ENCODE measurements at places on chromosomes 5 and 9.

DNA sequence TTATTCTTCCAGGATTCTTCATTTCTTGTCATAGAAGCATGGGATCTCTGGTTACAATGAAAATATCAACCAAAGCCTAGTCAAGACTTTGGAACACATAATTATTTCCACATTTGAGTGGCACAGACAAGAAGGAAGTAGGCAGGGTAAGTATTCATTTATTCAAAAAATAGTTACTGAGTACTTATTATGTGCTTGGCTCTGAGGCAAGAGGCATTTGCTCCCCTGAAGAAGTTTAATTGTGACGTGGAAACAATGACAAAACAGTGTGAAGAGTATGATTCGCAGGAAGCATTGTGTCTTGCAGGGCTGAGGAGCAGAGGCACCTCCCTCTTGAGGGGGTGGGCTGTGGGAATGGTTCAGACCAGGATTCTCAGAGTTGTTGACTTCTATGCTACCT lies 45.0 kb upstream of the TNFSF15 start:
- no peak for DNase-seq

DNA sequence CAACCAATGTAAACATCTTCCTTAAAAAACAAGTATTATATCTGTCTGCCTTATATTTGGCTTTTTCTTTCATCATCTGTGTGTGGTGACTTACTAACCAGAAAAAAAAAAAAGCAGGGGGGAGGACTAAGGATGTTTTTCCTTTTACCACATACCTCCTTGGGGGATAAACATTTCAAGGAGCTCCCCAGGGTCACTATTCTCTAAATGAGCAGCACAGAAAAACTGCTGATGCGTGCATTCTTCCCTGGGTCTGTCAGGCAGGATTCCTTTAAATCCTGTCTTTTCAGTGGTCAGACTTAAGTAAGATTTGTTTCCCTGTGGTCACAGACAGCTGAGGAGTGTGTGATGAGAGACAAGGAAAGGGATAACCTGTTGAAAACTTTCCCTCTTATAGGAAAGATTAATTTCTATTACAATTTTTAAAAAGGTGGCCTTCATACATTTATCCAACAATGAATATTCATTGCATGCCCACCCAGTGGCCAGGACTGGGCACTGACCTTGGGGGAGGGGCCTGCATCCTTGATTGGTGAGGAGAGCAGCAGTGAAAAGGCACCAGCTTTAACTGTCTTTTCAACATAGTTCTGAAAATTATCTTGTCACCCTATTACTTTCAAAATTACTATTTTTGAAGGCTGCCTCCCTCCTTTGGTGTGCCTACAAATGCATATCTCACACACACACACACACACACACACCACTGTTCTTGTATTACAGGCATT lies 123.1 kb downstream of the TLE4 start:
- no peak for DNase-seq

- no peak for DNase-seq
Observed at GRCh38 chr5:66234241-66234640, 90.1 kb downstream of the SREK1 start.

DNA sequence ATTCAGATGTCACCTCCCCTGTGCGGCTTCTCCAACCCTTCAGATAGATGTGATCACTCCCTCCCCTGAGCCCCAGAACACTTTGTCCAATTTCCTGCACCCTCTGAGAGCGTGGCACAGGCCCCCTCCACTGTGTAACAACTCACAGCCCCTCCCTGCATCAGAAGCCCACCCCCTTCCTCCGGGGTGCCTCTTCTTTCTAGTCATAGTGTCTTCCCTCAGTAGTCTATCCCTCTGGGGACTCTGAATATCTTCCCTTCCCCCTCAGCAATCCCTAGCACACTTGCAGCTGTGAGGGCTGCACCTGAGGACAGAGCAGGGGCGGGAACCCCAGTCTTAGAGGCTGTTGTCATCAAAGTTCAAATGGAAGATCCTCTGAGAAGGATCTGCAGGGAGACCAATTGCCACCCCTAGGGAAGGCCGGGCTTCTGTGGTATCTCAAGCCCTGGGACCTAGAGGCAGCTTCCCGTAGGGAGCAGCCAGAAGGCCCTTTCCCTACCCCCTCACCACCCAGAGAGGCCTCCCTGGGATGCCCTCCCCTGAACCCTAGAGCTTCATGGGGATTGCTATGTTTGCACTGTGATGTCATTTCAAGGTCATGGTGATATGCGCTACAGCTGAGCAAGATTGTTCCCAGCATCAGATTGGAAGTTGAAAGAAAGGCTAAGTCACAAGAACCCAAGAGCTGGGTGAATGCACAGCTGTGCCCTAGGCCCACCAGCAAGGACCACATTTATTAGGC lies 70.7 kb downstream of the THBS4 start:
- DNase-seq, result no peak

- no peak for DNase-seq
Observed at GRCh38 chr5:152811988-152812387, 406.9 kb upstream of the NMUR2 start.

- DNase-seq, result no peak
Observed at GRCh38 chr5:80324912-80325311, 5.1 kb downstream of the SPZ1 start.

DNA sequence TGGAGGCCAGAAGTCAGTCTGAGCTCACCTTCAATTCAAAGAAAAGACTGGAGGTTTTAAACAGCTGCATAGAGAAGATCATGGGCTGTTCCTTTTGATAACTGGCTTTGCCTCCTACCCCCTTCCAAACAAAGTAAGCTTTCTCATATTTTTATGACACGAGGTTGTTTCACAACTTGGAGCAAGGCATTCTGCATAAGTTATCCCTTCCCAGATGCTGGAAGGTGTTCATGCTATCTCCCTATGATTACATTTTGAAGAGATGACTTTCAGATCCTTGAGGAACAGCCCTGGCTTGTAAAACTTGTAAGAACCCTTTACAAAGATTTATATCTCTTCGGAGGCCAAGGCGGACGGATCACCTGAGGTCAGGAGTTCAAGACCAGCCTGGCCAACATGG lies 571.9 kb upstream of the FTMT start:
- no peak for DNase-seq
